Thyroid gland (tissue), 4 donors: ENCODE measurements at places on chromosomes 1 and 21.

- no peaks in the 10 kb centered on the region for H3K36me3 ChIP-seq
- H3K4me3 ChIP-seq = no peak overlapping the region
- H3K4me1 ChIP-seq = no peaks in the 10 kb centered on the region
- no peak overlapping the region for H3K27ac ChIP-seq
- no peaks in the 10 kb centered on the region for H3K27me3 ChIP-seq
These were observed 32.8 kb upstream of the IFFO2 start for GRCh38 chr1:18989176-18989799.

GRCh38 chr1:225825078-225825477 lies 15.2 kb downstream of the EPHX1 start:
- H3K27ac ChIP-seq = peak overlapping the region; percentile 46
- H3K27me3 ChIP-seq = no peaks in the 10 kb centered on the region
- H3K4me3 ChIP-seq = no peak overlapping the region
- peaks cover 15% of the 10 kb centered on the region for H3K36me3 ChIP-seq
- no peak for DNase-seq
- peaks cover 58% of the 10 kb centered on the region for H3K4me1 ChIP-seq

DNA sequence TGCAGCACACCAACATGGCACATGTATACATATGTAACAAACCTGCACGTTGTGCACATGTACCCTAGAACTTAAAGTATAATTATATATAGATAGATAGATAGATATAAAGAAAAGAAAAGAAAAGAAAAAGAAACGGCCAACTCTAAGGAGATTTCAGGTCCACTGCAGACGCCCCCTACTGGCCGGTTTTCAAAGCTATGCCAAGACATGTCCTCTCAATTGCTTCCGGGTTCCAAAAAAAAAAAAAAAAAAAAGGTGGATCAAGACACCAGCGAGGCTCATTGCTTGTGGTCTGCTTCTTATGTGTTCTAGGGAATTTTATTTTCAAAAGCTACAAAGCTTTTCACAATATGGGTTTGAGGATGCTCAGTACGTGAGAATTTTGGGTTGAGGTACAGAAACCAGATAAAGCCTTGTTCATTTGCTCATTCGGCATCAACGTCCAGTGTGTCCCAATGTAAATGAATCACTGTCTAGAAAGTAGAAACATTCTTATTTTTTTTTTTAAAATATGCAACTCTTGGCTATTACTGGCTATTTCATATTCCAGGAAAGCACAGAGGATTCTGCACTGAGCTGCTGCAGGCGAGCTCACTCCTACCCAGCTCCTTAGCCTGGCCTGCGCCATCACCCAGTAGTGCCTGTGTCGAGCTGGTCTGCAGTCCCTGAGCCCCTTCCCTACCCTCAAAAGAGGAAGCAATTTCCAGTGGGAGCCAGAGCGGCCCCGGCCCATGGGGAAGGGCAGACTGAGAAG lies 643.0 kb downstream of the KIF26B start:
- no peaks in the 10 kb centered on the region for H3K36me3 ChIP-seq
- no peaks in the 10 kb centered on the region for H3K27me3 ChIP-seq
- DNase-seq = no peak
- H3K27ac ChIP-seq = no peak overlapping the region
- no peaks in the 10 kb centered on the region for H3K4me1 ChIP-seq

DNA sequence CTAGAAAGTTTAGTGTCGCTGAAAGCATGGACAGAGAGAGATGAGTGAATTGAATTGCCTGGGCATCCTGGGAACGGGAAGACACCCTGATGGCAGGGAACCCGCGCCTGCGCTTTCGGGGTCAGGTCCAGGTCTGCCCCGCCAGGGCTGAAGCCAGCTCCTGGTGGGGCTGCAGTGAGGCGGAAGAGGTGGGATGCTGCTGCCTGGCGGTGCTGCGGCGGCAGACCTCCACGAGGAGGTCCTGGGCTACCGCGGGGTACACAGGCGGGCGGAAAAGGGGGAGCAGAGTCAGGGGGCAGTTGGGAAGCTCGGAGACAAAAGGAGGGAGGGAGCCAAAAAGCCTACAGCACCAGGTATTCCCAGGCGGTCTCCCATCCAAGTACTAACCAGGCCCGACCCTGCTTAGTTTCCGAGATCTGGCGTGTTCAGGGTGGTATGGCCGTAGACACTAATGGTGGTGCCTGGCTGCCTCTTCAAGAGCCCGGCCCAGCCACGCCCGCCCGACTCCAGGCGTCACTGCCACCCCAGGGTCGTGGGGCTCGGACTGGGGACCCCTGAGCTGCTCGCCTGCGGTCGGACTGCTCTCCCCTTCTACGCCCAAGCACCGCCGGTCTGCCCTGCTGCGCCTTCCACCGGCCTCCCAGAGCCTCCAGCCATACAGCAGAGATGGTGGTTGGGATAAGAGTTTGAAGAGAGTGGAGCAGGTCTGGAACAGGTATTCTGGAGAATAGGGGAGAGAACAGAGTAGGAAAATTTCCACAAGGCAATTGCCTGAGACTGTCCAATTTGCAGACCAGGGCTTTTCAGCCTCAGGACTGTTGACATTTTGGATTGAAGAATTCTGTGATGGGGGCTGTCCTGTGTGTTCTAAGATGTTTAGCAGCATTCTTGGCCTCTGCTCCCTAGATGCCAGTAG lies 46.1 kb downstream of the MDM4 start:
- DNase-seq = no peak
- no peak overlapping the region for H3K27ac ChIP-seq
- no peaks in the 10 kb centered on the region for H3K36me3 ChIP-seq
- H3K4me3 ChIP-seq = no peak overlapping the region
- peaks cover 43% of the 10 kb centered on the region for H3K4me1 ChIP-seq

DNA sequence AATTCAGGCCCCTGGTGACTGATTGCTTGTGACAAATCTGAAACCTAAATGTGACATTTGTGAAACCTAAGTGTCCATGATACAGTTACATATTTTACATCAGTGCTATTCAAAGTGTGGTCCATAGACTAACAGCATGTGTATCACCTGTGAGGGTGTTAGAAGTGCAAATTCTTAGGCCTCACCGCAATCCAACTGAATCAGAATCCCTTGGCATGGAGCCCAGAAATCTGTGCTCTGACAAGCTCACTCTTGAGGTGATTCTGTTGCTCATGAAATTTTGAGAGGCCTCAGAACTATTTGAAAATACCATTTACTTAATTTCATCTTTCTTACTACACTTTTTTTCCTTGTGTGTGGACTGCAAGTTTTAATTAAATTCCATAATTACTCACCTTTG lies 587.9 kb downstream of the ADGRL2 start:
- no peaks in the 10 kb centered on the region for H3K4me1 ChIP-seq
- H3K36me3 ChIP-seq = no peaks in the 10 kb centered on the region
- no peaks in the 10 kb centered on the region for H3K27me3 ChIP-seq
- H3K27ac ChIP-seq = no peak overlapping the region
- DNase-seq = peak; percentile 61
- no peak overlapping the region for H3K4me3 ChIP-seq

DNA sequence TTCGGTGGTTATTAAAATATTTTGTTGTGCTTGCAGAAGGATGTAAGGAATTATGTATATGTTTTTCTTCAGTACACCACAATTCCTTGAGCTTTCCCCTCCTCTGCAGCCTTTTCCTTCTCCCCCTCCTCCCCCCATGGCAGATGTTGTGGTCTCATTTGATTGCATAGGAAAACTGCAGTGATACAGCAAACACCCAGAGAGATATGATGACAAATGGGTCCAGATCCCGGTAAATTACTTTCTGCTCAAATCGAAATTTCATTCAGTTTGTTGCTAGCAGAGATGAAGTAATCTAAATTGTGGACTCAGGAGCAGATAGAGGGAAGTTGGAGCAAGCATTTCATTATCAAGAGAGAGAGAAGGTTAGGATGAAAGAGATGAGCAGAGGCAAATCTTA lies 9.9 kb downstream of the LMO4 start:
- no peak for DNase-seq
- no peak overlapping the region for H3K4me3 ChIP-seq
- H3K27ac ChIP-seq = no peak overlapping the region

DNA sequence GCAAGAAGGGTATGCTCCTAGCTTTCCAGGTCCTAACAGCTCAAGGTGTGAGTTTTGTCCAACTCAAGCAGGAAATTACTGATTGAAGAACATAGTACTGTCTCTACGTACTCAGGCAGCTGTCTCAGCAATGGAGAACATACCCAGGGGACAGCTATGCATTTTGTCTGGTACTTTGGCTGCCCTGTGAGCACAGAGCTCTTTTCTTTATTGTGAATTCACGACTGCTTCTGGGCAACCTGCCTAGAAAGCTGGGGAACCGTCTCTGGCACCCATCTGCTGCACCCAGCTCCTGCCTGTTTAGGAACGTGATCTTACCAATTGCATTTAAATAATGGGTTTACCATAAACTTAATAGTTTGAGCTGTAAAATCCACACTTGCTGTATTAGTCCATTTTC lies 258.1 kb downstream of the HHAT start:
- no peak overlapping the region for H3K4me3 ChIP-seq
- no peak overlapping the region for H3K27ac ChIP-seq
- H3K27me3 ChIP-seq = no peaks in the 10 kb centered on the region
- no peaks in the 10 kb centered on the region for H3K36me3 ChIP-seq
- DNase-seq = peak; percentile 12

DNA sequence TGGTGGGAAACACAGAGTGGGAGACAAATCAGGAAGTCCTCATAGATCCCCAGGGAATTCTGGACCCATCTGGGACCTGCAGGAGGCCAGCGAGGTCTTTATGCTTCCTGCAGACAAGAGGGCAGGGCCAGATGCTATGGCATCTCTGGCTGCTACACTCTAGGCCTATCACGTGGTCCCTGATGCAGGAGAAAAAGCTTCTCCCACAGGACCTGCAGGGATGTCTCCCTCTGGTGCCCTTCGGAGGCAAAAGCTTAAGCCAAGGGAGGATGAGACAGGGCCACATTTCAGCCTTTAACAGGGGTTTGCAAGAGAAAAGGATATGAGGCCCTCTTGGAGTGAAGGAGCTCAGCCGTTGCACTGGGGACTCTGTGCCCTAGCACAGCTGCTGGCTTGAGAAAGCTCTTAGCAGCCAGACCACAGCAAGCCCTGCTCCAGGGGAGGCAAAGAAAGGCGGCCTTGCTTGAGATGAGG lies 243.0 kb downstream of the C1orf94 start:
- H3K27me3 ChIP-seq = no peaks in the 10 kb centered on the region
- no peak for DNase-seq
- no peak overlapping the region for H3K27ac ChIP-seq
- no peaks in the 10 kb centered on the region for H3K4me1 ChIP-seq
- H3K36me3 ChIP-seq = no peaks in the 10 kb centered on the region

- H3K36me3 ChIP-seq = peaks cover 8% of the 10 kb centered on the region
- H3K27me3 ChIP-seq = no peaks in the 10 kb centered on the region
- peak overlapping the region; percentile 97 for H3K27ac ChIP-seq
- peak overlapping the region; percentile 56 for H3K4me3 ChIP-seq
These were observed 322 bp downstream of the TFB2M start for GRCh38 chr1:246565751-246566127.

DNA sequence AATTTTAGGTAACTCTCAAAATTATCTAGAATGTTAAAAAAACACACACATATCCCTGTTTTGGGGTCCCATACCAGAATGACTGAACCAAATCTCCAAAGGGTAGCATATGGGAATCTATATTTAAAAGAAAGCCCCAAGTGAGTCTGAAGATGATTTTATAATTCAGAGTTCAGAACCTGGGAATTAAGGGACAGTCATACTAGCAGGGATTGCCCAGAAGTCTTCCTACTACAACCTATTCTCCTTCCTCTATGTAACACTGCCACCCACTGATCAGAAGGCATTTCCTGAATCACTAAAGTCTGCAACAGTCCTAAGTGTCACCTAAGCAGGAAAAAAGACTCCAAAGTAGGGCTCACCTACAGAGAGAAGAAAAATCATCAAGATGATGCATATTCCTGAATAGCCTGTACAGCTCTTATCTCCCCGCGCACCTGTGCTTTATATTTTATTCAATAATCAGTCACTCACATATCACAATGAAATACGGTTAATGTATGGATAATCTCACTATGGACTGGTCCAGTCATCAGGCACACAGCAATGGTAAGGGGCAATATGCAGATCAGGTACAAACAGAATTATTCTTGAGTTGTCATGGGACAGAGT lies 4.9 kb downstream of the RGS1 start:
- no peak overlapping the region for H3K4me3 ChIP-seq
- H3K4me1 ChIP-seq = peaks cover 3% of the 10 kb centered on the region
- no peaks in the 10 kb centered on the region for H3K27me3 ChIP-seq
- DNase-seq = no peak
- H3K27ac ChIP-seq = no peak overlapping the region

- H3K27ac ChIP-seq = no peak overlapping the region
- H3K4me3 ChIP-seq = no peak overlapping the region
- no peaks in the 10 kb centered on the region for H3K36me3 ChIP-seq
- H3K4me1 ChIP-seq = peaks cover 12% of the 10 kb centered on the region
These were observed 139.4 kb downstream of the EDEM3 start for GRCh38 chr1:184615301-184615700.

GRCh38 chr21:34186109-34186719 lies 112.8 kb downstream of the MRPS6 start:
- H3K36me3 ChIP-seq = no peaks in the 10 kb centered on the region
- peak; percentile 56 for DNase-seq
- no peaks in the 10 kb centered on the region for H3K27me3 ChIP-seq
- H3K4me1 ChIP-seq = peaks cover 5% of the 10 kb centered on the region

DNA sequence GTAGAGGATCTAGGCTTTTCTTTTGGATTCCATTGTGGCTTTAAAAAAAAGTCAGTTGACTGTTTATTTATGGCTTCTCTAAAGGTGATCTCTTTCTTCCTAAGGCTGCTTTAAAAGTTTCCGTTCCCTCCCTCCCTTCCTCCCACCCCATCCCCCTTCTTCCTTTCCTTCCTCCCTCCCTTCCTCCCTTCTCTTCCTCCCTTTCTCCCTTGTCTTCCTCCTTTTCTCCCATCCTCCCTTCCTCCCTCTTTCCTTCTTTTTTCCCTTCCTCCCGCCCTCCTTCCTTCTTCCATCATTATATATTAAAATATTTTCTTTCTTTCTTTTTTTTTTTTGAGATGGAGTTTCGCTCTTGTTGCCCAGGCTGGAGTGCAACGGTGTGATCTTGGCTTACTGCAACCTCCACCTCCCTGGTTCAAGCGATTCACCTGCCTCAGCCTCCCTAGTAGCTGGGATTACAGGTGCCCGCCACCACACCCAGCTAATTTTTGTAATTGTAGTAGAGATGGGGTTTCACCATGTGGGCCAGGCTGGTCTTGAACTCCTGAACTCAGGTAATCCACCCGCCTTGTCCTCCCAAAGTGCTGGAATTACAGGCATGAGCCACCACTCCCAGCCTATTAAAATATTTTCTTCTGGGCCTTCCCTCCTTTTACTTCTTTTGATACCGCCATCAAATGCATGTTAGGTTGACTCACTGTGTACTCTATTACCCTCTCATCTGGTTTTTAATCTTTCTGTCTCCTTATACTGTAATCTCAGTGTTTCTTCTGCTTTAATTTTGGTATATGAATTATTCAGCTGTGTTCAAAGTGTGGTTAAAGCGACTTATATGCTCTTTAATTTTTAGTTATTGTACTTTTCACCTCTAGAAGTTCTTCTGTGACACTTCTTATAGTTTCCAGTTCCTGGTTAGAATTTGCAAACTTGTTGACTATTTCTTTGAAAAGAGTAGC lies 59.2 kb upstream of the ATP5PO start:
- no peak overlapping the region for H3K27ac ChIP-seq
- no peaks in the 10 kb centered on the region for H3K36me3 ChIP-seq
- H3K4me3 ChIP-seq = no peak overlapping the region
- DNase-seq = no peak

GRCh38 chr1:162062542-162063015 lies 6.9 kb upstream of the NOS1AP start:
- no peaks in the 10 kb centered on the region for H3K27me3 ChIP-seq
- no peaks in the 10 kb centered on the region for H3K36me3 ChIP-seq
